Adipose tissue (tissue), 3 donors: ENCODE measurements at places on chromosomes 4 and X. TPM values are rescaled to one million over a fixed set of nuclear protein-coding genes. Genes with fewer than 3 reads are reported as not detected.

The FAM193A gene
- 5.5 TPM for polyA plus RNA-seq

The TSPAN6 gene
- polyA plus RNA-seq, result 30.2 TPM

The COL25A1 gene
- polyA plus RNA-seq, result 2.1 TPM

The PF4V1 gene
- polyA plus RNA-seq, result not detected

The ETDA gene
- not detected for polyA plus RNA-seq

The UGT2B10 gene
- not detected for polyA plus RNA-seq

The PITX2 gene
- polyA plus RNA-seq, result 0.22 TPM

The FUNDC1 gene
- polyA plus RNA-seq, result 6.1 TPM
